Stimulated activated naive CD8-positive, alpha-beta T cell treated with anti-CD3 and anti-CD28 coated beads, Interleukin-15, Interleukin-2, amounts not matched to agents 100 U/mL and 50 U/mL, for 24 hours (primary cell): ENCODE measurements at places on chromosomes 5 and 9.

DNA sequence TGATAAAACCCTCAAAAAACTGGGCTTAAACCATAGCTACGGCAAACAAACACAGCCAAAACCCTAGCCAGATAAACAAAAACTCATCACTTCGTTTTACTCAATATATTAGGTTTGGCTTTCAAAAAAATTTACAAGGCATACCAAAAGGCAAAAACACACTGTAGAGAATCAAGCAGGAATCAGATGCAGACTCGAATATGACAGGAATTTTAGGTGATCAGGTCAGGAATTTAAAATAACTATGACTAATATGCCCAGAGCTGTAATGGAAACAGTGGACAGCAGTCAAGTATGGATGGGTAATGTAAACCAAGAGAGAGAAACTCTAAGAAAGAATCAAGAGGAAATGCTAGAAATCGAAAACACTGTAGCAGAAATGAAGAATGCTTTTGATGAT lies 26.5 kb upstream of the DOCK2 start:
- DNase-seq, result no peak

DNA sequence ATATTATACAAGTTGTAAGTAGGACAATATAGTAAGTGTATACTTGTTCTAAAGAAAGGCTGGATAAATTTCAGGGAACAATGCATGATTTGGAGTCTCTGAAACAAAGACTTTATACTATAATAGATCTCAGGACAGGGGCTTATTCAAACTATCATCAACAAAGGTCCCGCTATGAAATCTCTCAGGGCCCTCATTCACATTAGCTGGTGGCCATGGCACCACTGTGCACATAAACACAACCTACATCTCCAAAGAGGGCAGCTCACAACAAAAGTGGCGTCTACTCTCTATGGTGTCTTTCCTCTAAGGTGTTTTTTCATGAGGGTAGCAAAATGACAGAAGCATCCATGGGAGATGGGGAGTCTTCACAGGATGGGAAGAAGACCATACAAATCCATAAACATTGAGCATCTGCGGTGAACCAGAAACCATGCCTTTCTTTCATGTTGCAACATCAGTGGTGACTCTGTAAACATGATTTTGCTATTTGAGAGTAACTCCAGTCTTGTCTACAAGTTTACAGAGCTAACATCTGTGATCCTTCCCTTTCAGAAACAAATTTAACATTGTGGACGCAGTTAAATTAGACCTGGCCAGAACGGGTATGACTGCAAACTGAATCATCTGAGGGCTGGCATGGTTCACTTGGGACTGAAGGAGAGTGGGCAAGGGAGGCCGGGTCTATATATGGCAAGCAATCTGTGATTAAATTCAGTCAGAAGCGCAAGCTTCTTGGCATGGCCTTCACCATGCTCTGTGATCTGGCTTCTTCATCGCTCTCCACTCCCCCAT lies 5.5 kb downstream of the TTLL11 start:
- no peak for DNase-seq

- no peak for DNase-seq
Measured at GRCh38 chr5:1007681-1008450, 736 bp upstream of the NKD2 start.

DNA sequence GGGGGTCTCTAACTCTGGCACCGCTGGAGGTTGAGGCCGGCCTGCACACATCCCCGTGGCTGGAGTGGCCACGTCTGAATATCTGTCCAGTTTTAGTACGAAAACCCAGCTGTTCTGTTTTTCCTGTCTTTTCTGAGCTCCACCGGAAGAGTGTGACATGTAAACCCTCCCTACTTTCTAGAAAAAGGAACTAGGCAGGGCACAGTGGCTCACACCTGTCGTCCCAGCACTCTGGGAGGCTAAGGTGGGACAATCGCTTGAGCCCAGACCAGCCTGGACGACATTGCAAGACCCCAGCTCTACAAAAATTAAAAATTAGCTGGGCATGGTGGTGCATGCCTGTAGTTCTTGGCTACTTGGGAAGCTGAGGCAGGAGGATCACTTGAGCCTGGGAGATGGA lies 8.2 kb upstream of the PHYKPL start:
- no peak for DNase-seq
